ENCODE measurements at places on chromosomes 16 and 17.
A peak's percentile ranks its signal among the peaks of the same experiment; 100 is the strongest.

GRCh38 chr16:69794486-69794885 is 32.4 kb downstream of the WWP2 start:
- no peak for DNase-seq

DNA sequence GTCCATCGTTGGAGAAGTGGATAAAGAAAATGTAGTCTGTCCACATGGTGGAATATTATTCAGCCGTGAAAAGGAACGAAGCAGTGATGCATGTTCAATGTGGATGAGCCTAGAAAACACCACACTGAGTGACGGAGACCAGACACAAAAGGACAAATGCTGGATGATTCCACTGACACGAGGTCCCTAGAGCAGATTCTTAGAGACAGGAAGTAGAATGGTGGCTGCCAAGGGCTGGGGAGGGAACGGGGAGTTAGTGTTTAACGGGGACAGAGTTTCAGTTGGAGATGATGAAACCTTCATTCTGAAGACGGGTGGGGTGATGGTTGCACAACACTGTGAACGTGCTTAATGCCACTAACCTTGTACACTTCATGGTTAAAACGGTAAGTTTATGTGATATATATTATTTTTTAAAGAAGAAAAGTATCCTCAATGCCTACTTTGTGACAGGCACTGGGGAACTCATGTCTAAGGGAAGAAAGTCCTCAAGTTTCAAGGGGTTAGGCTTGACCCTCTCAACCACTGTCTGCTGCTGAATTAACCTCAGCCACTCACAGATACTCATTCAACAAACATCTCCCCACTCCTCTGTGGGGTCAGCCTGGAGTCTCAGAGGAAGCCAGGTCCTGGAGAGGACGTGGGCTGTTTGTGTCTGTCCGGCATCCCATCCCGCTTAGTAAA is 17.6 kb downstream of the C16orf74 start:
- DNase-seq, result peak; percentile 38

GRCh38 chr17:49223517-49224197 is 6.9 kb downstream of the PHOSPHO1 start:
- peak; percentile 45 for DNase-seq

- DNase-seq, result no peak
Measured at GRCh38 chr16:76656994-76657393, 379.8 kb downstream of the CNTNAP4 start.

DNA sequence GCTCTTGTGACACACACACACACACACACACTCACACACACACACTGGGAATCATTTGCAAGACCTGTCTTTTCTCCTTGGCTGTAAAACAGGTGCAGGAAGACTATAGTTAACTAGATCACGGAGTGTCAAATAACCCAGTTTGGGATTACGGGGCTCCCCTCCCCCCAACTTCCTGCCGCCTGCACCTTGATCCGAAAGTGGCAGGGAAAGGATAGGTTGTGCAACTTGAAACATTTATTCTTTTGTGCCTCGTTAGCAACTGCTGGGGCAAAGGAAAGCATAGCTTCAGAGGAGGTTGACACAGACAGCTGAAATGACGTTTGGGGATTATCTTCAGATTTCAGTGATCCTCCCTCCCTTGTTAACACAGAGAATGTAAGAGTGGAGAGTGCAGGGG is 149.5 kb downstream of the NTN1 start:
- DNase-seq, result no peak

DNA sequence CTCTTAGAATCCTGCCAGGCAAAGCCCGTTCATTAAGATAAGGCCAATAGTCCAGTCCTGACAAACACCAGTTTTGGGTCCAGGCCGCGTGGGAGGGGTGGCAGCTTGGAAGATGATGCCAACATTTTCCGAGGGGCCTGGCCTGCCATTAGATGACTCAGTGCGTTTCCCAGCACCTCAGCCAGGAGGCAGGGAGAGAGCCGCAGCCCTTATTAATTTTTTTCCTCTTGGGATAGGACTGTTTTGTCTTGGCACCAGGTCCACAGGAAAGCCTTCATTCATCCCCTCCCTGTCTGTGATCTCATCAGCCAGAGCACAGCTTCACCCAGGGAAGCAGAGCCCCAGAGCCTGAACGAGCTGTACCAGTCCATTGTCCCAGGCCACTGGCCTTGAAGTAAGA is 4.7 kb upstream of the NDEL1 start:
- DNase-seq, result no peak

GRCh38 chr17:74529243-74529642 is 2.0 kb downstream of the CD300LB start:
- DNase-seq, result no peak

DNA sequence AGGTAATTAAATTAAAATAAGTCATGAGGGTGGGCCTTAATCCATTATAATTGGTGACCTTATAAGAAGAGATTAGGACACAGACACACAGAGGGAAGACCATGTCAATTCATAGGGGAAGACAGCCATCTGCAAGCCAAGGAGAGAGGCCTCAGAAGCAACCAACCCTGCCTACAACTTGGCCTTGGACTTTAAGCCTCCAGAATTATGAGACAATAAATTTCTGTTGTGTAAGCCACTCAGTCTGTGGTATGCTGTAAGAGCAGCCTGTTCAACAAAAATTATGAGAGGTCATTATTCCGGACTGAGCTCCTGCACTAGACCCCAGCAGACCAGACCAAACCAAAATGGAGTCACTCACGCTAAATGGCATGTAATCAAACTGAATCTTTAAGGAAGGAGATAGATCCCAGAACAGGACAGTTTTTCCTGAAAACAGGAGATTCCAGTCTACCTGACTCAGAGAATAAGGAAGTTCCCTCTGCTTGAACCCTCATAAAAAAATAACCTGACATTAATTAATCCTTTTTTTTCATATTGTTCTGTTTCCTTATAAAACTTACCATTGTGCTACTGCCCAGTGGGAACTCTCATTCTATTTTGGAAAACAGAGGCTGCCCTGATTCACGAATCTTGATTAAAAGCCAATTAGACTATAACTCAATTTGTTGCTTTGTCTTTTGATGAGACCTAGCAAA is 74.3 kb downstream of the DNAH3 start:
- no peak for DNase-seq

- no peak for DNase-seq
Measured at GRCh38 chr17:78345791-78346494, 13.9 kb downstream of the SOCS3 start.

DNA sequence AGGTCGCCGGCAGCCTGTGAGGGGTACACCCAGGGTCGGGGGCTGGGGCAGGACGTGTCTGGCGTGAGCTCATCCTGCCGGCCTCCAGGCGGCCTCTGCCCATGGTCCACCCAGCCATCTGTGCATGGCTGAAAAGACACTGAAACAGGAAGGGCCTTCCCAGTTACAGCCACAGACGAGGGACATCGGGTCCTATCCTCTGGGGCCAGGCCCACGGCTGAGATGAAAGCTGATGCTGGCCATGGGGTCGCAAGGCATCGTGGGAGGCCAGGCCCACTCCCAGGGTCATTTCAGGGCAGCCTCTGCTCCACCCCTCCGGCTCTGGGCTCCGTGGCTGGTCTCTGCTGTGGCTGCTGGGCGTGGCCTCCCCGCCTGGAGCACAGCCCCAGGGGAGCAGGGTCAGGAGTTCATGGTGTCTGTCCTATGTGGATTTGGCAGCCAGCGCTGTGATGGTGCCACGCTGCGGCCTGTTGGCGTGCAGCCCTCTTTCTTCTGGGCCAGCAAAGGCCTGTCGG is 16.6 kb upstream of the ATP6V0C start:
- DNase-seq, result no peak

- peak; percentile 95 for DNase-seq
Measured at GRCh38 chr16:11611871-11612664, 25.3 kb upstream of the LITAF start.

- no peak for DNase-seq
Measured at GRCh38 chr16:74666010-74666421, 661 bp downstream of the RFWD3 start.

DNA sequence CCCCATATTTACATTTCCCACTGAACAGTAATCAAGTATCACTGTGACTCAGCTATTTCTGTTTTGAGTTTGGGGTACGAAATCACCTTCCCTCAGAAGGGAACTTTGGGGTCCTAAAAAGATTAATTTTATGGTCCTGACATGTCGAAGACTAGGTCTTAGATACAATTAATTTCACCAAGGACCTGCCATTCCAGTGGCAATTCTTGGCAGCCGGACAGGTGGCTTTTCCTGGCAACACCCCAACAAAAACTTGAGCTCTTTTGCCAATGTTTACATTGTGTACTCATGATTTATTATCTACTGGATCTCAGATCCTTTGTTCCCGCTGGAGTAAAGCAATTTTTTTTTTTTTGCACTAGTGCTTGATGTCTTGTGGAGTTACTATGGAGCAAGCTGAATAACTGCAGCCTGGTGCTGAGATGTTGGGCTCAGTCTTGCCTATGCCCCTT is 14.4 kb downstream of the SLFN5 start:
- DNase-seq, result peak; percentile 47

GRCh38 chr16:4111748-4112696 is 4.2 kb downstream of the ADCY9 start:
- peak; percentile 46 for DNase-seq

GRCh38 chr16:81956213-81956948 is 54.9 kb downstream of the SDR42E1 start:
- DNase-seq, result peak; percentile 21
